ENCODE measurements at places on chromosomes 3 and 15.
A peak's percentile ranks its signal among the peaks of the same experiment; 100 is the strongest.

DNA sequence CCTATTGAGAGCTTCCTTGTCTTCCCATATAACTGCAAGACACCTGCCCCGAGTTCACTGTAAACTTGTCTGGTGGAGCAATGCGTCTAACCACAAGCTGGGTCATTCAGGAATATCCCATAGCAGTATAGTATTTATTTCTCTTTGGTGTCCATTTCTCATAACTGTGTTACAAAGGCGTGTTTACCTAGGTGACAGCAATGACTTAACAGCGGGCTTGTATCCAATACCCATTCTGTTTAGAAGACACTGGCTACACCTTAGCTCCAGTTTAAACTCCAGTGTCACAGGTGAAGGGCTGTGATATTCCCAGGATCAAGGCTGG, 24.3 kb downstream of the ATP10A start:
- no peak for DNase-seq

- no peak for DNase-seq
Measured at GRCh38 chr3:175193815-175194518, 334.8 kb downstream of the NAALADL2 start.

GRCh38 chr3:72844436-72844993, 3.7 kb downstream of the SHQ1 start:
- DNase-seq, result no peak

DNA sequence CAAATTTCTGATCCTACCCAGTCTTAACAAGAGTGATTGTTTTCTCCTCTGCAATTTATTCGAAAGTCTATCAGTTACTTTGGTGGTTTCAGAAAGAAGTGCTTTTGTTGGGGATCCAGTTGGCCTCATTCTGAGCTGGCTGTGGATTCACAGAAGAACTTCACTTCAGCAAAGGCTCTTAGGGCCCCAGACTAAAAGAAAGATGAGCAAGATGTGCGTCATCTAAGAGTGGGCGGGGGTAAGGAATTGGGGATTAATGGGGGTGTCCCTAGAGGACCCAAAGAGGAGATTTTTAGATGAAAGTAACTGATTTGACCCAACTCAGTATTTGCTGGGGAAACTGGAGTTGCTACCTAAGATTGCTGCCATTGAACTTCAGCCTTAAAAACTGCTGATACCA, 63.9 kb upstream of the TSEN2 start:
- DNase-seq, result no peak

- no peak for DNase-seq
Measured at GRCh38 chr15:94411285-94411684, 179.9 kb downstream of the MCTP2 start.

DNA sequence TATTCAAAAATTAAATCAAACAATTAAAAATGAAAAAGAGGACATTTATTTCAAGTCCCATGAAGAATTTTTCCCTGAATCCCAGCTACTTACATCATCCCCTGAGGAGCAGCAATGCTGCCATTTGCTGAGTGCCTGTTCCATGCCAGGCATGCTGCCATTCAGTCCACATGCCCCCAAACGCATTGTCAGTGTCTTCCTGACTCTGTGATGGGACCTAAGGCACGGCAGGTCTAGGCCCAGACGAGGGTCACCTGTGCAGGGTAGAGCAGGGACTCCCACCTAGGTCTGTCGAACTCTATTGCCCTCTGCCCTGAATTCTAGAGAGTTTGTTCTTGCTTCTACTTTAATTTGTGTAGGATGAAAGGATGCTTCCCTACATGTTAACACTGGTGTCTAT, 7.0 kb downstream of the PSTPIP1 start:
- no peak for DNase-seq

DNA sequence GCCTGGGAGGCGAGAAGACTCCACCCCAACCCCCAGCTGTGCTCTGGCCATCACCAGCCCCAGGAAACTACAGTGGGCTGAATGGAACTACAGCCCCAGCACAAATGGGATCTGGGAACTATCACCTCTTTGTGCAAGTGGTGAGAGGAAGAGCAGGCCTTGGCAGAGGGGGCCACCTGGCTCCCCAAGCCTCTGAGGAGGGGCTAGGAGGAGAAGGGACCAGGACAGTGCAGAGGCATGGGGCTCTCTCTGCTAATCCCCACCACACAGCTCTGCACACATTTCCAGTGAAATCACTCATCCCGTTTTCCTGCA, 31.6 kb downstream of the KY start:
- no peak for DNase-seq

DNA sequence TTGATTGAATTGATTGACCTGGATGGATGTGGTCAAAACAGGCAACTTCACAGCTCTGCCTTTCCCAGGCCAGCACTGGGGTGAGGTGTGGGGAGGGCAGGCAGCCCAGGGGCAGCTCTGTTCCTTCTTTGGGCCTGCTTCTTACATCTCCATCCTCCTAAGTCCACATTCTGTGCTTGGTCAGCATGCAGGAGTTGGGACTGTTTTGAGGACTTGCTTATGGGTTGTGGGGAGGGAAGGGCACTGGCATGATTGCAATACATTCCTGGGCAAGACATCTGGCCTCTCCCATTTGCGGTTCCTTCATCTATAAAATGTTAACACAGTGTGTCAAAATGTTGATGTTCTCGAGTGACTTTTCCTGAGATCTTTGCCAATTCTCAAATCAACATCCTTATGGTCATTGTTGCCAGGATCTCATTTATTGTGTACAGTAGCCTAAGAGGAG, 84.1 kb downstream of the ST6GAL1 start:
- no peak for DNase-seq

DNA sequence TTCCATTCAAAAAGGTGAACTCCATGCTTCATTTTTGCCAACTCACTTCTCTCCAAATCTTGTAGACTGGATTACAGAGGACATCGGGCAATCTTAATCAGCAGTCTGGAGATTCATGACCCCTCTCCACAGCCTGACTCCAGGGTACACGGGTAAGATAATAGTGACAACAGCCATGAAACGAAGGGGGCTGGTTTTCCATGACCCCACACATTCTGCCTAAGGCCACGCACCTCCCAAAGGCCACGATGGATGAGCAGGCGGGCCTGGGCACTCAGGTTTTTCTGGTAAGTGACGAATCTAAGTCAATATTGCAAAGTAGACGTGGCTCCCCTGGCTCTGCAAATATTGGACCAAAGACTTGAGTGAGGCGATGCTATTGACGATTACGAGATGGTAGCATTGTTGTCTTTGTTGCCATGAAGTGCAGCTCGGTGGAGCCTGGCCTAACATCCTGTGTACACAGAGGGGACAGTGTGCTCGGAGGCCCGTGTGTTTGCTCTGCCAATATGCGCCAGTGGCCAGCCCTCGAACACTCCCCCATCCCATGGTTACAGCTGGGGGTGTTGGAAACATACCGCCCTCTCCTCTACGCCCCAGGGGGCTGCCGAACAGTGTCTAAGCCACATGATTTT, 119.1 kb downstream of the OPA1 start:
- no peak for DNase-seq

DNA sequence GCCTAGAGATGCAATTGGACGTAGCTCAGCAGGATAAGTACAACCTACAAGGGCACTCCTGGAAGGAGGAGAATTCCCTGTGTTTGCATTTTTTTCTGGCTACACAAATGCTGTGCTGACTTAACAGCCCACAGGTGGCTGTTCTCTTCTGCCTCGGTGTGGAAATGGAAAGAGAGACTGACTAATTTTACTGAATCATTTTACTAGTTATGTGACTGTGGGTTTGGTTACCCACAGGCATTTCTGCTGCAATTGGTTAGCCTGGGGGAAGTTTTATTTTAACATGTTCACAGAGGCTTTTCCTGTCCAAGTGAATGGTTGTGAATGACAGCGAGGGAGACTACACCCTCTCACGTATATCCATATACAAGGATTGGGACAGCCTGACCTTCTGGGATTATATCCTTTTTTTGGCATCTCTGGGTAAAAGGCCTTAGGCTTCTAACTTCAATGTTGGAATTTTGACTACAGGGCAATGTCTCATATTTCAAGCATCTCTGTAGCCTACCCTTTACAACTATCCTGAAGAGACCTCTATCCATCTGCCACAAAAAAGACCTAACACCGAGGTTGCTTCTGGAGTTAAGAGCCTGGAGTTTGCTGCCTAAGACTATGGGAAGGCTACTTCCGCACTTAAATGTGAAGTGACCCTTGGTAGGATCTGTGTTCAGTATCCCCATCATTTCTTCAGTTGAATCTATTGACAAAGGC, 67.2 kb upstream of the TP63 start:
- DNase-seq, result peak; percentile 78

GRCh38 chr3:79586232-79586631, 181.6 kb downstream of the ROBO1 start:
- DNase-seq, result no peak

DNA sequence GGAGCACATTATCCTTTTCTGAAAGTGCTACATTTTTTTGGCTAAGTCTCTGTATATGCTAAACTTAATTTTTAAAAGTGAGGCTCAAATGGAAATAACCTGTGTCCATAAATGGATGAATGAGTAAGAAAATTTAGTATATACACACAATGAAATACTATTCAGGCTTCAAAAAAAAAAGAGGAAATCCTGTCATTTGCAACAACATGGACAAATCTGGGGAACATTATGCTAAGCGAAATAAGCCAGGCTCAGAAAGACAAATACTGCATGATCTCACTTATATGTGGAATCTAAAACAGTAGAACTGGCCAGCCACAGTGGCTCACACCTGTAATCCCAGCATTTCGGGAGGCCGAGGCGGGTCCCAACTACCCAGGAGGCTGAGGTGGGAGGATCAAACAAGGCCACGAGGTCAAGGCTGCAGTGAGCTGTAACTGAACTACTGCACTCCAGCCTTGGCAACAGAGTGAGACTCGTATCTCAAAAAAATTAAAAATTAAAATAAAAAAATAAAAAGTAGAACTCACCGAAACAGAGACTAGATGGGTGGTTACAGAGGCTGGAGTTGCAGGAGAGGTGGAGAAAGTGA, 25.8 kb downstream of the CCDC12 start:
- DNase-seq, result no peak

DNA sequence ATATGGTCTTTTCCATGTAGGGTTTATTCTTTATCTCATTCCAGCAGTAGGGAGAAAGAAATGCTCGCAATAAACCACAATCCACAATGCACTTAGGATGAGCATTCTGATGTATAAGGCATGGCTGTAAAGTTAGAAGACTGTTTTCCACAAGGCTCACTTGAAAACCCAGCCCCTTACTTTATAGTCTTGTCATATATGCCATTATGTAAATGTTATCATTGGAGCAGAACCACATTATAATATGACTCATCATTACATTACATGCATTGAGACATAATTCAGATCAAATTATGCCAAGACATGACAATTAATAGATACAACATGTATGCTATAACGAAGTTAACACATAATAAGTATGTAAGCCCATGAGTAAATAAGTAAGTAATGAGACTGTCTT, 348.1 kb downstream of the LSAMP start:
- DNase-seq, result no peak

- DNase-seq, result no peak
Measured at GRCh38 chr15:68408971-68409370, 23.0 kb downstream of the ITGA11 start.

DNA sequence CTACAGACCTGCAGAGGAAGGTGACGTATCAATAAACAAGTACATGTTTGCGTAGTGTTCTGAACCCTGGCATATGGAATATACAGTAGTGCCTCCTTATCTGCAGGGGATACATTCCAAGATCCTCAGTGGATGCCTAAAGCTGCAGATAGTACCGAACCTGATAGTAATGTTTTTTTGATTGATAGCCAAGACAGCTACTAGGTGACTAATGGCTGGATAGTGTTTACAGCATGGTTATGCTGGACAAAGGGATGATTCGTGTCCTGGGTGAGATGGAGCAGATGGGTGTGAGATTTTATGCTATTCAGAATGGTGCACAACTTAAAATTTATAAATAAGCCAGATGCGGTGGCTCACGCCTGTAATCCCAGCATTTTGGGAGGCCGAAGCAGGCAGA, 55.8 kb upstream of the IGF2BP2 start:
- DNase-seq, result no peak

- DNase-seq, result no peak
Measured at GRCh38 chr3:32303977-32304881, 65.7 kb downstream of the CMTM8 start.

GRCh38 chr15:79608066-79608864, 176.1 kb downstream of the MINAR1 start:
- no peak for DNase-seq

DNA sequence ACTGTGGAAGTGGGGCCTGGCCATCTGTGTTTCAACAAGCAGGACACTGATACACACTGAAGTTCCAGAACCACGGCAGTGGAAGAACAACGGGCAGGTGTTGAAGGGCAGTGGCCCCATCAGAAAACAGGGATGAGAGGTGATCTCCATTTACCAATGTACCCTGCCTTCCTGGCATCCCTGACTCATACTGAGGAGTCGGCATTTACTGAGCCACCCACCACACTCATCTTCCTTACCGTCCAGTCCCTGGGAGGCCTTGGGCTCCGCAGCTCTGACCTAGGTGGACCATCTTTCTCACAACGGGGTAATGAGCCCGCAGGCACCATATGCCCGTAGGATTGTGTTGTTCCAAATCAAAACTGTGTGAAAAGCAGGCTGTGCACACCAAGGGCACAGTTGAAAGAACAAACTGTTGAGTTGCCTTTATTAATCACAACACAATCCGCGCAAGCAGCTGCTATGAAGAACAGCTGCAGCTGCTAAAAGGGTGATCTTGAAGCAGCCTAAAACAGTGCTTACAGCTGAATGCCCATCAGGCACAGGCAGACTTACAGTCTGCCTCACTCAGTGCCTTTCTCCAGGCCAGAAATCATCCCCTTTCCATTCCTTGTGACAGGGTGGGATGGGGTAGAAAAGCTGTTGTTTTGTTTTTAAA, 12.9 kb downstream of the MB21D2 start:
- DNase-seq, result no peak

Measured in AG04449 (cell line).